ENCODE measurements at places on chromosomes 1 and 21.

DNA sequence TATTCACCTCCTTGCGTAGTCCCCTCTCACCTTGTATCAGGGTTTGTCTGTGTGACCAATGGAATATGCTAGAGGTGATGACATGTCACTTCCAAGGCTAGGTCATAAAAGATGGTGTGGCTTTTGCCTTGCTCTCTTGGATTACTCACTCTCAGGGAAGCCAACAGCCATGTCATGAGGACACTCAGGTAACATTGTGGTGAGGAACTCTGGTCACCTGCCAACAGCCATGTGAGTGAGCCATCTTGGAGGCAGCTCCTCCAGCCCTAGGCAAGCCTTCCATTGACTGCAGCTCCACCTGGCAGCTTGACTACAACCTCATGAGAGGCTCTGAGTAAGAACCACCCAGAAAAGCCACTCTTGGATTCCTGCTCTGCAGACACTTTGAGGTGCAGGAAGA, 11.0 kb upstream of the HEYL start:
- no peak for DNase-seq

- DNase-seq = no peak
Observed at GRCh38 chr1:168379104-168379860, 98.6 kb downstream of the TBX19 start.

- no peak for DNase-seq
Observed at GRCh38 chr21:37673801-37674575, 242.3 kb downstream of the KCNJ6 start.

DNA sequence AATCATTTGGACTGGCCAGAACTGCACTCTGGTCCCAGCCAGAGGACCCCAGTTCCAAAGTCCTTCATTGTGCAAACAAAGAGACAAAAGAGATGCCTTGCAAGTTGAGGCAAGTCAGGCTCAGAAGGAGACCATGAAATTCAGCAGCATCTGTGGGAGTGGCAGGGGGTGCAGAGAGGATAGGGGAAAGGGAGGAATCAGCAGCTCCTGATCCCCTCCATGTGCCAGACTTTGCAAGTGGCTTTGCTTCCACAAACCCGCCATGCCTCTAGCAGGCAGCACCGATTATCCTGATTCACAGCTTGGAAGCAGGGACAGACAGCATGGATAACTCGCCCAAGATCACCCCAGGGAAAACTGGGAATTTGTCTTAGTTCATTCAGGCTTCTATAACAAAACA, 2.1 kb upstream of the CAPN9 start:
- DNase-seq = no peak

DNA sequence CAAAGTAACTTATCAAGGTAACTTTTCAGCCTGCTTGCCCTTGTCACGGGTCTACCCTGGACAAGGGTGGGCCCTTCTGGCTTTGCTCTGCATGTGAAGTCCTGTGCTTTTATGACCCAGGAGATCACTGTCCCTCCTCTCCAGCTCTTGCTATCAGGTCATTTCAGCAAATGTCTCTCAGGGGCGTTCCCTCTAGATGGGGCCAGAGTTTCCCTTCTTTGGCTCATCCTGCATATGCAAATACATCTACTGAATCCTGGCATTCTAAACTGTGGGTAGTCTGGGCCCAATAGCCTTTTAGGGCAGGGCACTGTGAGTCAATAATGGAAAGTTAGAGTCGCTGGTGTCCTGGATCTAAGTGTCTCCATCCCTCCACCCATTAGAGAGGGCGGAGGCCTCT, 366.9 kb upstream of the USP24 start:
- DNase-seq = no peak

DNA sequence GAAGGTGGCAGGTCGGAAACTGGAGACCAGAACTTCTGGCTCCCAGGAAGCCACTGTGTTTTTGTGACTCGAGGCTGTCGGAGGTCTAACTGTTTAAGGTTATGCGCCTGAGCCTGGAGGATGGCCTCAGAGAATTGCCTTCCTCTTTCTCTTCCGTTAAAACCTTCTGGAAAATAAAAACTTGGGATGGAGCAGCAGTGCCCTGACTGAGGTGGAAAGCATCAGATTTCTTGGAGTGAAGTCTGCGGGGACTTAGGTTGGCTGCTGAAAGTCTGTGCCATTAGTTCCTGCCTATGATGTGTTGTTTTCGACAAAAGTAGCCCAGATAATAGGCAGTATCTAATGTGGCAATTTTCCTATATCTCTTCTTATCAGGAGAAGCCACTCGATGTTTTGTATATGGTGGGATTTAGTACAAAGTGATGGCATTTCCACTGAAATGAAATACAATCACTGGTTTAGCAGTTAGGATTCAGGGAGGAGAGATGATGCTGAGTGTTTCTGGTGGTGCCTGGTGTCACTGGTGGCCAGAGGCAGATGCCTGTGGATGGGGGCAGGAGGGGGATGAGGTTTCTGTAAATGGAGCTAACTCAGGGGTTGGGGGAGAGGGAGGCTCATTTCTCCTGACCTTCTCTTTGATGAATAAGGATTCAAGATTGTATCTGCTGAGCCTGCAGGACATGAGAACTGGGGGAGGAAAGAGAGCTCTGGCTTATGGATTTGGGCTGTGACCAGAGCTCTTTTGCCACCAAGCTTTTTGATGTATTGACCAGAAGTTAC, 150.8 kb downstream of the CAMTA1 start:
- DNase-seq = no peak

GRCh38 chr1:10615932-10616671, 141.4 kb downstream of the PEX14 start:
- DNase-seq = no peak

- DNase-seq = no peak
Observed at GRCh38 chr1:162710345-162710744, 78.1 kb downstream of the DDR2 start.

GRCh38 chr1:240495601-240496000, 116.4 kb downstream of the GREM2 start:
- no peak for DNase-seq

DNA sequence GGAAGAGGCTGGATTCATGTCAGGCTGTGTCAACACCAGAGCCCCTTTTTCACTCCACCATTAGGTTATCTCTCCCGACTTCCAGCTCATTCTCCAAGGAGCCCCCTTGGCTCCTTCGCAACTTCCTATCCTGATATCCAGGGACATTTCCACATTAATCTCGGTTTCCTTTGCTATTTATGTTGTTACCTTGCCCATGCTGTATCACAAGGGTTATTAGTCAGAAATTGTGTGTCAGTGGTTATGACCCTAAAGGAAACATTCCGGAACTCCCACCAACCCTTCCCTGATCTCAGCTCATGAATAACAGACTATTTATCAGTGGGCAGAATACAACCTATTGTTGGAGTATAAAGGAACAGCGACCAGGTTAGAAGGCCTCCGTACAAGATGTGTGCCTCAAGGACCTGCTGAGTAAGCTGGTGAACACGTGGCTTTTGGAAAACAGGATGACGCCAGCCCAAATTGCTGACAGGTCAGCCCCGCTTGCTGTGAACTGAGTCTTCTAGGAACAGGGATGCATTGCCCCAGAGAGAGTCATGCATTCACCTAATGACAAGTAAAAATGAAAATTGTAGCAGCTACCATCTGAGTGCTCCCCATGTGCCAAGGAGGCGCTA, 121.5 kb downstream of the PLPP3 start:
- DNase-seq = no peak

DNA sequence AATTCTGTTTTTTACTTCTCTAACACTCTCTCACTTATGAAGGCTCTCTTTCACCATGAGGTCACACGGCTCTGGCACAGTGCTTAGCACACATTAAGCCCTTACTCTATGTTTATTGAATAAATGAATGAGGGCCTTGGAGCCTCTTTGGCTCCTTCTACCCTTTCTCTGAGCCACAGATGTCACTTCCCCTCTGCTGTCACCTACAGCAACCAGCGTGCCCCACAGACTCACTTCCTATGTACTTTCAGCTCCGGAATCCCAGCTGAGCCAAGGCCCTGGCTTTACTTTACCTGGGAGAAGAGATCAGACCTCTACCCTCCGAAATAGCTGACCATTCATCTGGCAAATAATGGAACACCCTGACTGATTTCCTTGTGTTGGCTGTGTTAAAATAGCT, 53.7 kb upstream of the HMCN1 start:
- no peak for DNase-seq

GRCh38 chr1:184988506-184988905, 14.2 kb upstream of the NIBAN1 start:
- no peak for DNase-seq

- no peak for DNase-seq
Observed at GRCh38 chr1:43619996-43620920, 29.7 kb upstream of the KDM4A start.

GRCh38 chr1:5189384-5189783, 535.0 kb downstream of the AJAP1 start:
- no peak for DNase-seq

GRCh38 chr1:246072456-246072955, 434.6 kb downstream of the SMYD3 start:
- no peak for DNase-seq

- peak; percentile 57 for DNase-seq
Observed at GRCh38 chr1:6459850-6460265, 6.1 kb downstream of the TNFRSF25 start.

- no peak for DNase-seq
Observed at GRCh38 chr1:58664881-58665280, 35.0 kb downstream of the MYSM1 start.

GRCh38 chr1:167645625-167646414, 15.8 kb downstream of the RCSD1 start:
- no peak for DNase-seq

DNA sequence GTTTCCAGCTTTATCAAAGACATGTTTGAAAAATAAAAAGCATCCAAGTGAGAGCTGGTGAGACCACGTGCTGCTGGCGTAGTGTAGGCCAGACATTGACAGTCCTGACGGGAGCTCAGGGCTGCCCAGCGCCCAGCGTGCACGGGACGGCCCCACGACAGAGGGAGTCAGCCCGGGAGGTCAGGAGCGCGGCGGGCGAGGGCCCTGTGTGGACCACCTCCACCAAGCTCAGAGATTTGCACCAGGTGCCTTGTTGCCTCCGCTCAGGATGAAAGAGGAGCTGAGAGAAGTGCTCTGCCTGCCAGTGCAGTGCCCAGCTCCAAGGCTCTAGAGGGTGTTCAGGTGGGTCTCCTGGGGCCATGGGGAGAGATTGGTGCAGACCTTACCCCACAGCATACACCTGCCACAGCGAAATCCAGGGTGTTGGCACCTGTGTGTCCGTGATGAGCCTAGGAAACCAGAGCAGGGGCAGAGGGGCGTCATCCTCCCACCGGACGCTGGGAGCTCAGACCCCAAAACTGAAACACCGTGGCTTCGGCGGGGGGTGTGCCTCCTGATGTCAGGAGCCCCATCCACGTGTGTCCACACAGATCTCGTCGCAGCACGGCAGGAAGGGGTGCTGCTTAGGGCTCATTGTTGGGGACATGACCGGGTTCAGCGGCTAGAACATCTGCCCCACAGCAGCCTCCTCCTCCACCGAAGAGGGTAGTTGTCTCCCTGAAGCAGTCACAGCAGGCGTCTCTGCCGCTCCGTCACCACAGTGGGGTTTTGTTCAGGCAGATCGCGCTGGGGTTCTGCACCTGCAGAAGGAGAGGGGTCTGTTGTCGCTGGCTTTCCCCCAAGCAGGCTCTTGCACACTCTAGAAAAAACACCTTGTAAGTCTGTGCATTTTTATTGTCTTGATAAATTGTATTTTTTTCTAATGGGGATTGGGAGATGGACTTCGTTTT, 64.2 kb downstream of the POFUT2 start:
- DNase-seq = no peak

DNA sequence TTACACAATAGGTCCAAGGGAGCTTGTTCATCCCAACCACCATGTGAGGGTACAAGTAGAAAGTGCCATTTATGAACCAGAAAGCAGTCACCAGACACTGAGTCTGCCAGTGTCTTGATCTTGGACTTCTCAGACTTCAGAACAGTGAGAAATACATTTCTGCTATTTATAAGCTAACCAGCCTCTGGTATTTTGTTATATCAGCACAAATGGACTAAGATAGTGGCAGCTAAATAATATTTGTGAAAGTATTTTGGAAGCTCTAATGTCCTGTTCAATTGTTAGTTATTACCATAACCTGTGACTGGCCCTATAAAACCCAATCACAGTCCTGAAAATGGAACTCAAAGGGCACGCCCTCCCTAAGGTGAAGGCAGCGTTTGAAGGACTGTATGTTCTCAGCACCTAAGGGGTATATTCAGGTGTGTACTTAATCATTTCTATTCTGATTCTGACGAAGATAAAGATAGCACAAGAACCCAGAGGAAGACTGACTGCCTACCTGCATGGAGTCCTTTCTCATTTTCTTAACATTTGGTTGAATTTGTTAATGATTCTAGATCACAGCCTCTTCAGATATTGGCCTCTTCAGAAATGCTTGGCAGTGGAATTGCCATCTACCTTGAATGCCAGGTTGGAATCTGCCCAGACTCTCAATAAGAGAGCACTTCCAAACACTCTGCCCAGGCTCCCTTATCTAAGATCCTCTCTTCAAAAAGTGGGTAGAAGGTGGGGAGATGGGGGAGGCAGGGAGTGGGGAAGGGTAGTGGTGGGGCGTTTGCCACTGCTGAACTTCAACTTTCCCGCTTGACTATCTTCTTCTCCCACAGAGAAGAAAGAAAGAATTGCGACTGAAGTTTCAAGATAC, 104.0 kb upstream of the PPP2R5A start:
- DNase-seq = no peak

GRCh38 chr1:154733621-154734020, 125.6 kb upstream of the ADAR start:
- DNase-seq = no peak

GRCh38 chr1:203101813-203102634, 16.2 kb upstream of the MYOG start:
- DNase-seq = no peak

GRCh38 chr1:68958958-68959357, 462.1 kb upstream of the DEPDC1 start:
- no peak for DNase-seq

GRCh38 chr21:42631142-42631541, 22.3 kb upstream of the PDE9A start:
- DNase-seq = no peak

- DNase-seq = no peak
Observed at GRCh38 chr21:38820471-38821239, 14.9 kb downstream of the ETS2 start.

GRCh38 chr21:41973427-41973831, 19.6 kb upstream of the C2CD2 start:
- no peak for DNase-seq

DNA sequence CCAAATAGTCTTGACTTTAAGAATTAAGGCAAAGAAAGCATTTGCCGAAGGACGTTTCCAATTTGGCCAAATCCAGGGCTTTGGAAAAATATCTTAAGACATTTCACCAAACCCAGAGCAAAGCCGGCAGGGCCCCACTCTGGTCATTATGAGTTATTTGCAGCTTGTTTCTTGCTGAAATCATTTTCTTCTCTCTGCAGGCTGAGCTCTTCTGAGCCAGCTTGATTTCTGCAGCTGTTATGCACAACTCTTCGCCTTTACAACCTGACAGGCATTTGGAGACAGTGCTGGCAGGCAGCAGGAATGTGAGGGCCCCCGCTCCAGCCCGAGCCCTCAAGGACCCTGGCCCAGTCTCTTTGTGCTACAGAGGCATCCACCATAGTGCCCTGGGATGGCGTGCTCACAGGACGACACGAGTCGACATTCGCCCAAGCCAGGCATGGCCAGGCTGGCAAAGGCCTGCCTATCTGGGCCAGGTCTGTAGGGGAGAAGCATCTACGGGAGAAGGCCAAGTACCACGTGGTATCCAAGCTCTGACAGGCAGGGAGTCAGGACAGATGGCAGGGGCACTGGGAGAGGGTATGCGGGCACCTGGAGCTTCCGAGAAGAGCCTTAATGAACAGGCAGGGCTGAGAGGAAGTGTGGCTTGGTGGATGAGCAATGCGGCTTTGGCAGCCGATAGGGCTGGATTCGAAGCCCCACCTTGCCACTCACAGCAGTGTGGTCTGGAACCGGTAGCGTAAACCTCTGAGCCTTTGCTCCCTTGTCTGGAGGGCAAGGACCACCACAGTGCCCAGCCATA, 32.3 kb downstream of the SYF2 start:
- DNase-seq = no peak

GRCh38 chr21:35344582-35344981, 295.5 kb upstream of the RUNX1 start:
- no peak for DNase-seq
